ENCODE measurements at places on chromosomes 4 and X. TPM values are rescaled to one million over a fixed set of nuclear protein-coding genes. Genes with fewer than 3 reads are reported as not detected.

- DNase-seq, result no peak
Observed at GRCh38 chr4:133483600-133484246, 334.6 kb downstream of the PCDH10 start.

- DNase-seq, result no peak
Observed at GRCh38 chr4:167906851-167907250, 185.5 kb upstream of the ANXA10 start.

DNA sequence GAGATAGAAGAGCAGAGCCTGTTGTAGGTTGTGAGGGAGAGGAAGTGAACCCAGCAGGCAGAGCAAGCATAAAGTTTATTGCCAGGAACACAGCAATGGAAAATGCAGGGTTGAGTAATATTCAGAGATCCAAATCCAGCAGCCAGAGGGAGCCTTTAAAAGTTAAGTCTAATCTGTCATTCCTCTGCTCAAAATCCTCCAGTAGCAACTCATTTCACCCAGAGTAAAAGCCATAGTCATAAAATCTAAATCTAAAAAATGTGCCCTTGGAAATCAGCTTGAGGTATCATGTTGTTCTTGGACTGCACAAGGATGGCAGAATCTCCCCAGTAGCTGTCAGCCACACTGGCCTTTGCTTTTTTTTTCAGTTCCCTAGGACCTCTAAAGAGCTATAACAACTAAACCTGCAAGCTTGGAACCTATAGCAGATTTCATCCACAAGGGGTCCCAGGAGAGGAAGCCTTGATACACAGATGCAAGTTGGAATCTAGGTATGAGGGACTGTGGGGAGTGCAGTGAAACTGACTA is 62.9 kb upstream of the FRAS1 start:
- no peak for DNase-seq

DNA sequence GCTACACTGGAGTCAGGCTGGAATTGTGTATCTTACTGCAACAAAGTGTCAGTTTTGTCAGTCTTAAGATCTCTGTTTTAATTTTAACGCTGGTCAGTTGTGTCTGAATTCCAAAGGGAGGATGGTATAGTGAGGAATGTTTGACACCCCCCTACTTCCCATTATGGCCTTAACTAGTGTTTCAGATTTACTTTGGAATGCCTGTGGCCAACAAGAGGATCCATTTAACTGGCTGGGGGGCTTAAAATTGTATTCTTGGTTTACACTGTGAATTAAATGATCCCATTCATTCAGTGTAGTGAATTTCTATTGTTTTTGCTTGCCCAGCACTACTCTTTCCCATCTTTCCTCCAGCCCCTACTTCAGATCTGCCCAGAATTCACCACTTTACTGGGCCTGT is 75.8 kb upstream of the IQCM start:
- no peak for DNase-seq

DNA sequence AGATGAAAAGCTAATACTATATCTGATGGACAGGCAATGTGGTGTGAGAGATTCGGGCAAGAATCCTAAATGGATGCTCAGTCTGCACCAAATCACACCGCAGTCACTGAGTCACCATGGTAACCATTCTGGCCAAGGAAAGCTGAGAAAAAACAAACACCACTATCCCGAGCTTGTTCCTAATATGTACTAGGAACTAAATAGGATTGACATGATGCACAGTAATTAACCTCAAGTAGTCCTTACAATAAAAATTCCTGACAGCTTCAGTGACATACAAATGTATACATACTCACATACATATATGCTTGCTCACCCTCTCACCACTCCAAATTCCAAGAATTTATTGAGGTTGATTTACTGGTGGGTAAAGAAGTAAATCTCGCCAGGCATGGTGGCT is 1.1 kb upstream of the RAB40A start:
- DNase-seq, result no peak

- DNase-seq, result no peak
Observed at GRCh38 chrX:53732797-53733196, 46.3 kb upstream of the HUWE1 start.

GRCh38 chrX:31658360-31658759 is 586.5 kb upstream of the FTHL17 start:
- no peak for DNase-seq

DNA sequence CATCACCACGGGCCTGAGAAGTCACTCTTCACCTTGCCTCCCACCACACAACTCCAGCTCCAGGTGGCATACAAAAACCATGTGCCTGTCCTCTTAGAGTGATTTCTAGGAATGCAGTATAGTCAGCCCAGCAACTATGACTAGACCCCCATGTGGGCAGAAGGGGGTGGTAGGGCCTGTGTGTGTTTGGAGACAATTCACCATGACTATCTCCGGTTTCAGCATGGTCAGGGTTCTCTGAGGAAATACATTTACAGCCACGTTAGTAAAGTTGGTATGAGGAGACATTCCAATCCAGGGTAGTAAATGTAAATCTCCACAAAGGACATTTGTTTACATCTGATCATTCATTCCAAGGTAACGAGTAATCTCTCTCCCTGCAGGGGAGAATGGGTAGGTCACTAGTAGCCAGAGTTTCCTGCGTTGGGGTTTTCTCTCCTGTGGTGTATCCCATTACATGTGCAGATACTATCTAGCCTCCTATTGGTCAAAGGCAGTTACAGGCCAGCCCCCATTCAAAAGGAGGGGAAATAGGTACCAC is 4.2 kb upstream of the MTMR1 start:
- no peak for DNase-seq

DNA sequence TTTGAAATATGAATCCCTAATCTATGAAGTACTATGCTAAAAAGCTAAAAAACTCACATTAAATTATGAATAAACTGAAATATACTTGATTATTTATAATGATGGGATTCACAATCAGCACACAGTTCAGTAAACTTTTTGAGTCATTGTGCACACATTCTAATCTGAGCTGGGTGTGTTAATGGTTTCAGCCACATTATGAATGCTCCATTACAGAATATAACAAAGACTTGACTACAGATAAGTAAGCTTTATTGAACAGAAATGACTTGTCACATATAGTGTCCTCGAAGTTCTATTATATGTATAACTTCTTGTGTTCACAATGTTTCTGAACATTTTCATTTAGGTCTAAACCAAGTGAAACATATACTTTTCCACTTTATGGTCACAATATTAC is 1649.9 kb upstream of the IGFBP7 start:
- DNase-seq, result no peak

- no peak for DNase-seq
Observed at GRCh38 chr4:38141808-38142500, 181.8 kb downstream of the PTTG2 start.

DNA sequence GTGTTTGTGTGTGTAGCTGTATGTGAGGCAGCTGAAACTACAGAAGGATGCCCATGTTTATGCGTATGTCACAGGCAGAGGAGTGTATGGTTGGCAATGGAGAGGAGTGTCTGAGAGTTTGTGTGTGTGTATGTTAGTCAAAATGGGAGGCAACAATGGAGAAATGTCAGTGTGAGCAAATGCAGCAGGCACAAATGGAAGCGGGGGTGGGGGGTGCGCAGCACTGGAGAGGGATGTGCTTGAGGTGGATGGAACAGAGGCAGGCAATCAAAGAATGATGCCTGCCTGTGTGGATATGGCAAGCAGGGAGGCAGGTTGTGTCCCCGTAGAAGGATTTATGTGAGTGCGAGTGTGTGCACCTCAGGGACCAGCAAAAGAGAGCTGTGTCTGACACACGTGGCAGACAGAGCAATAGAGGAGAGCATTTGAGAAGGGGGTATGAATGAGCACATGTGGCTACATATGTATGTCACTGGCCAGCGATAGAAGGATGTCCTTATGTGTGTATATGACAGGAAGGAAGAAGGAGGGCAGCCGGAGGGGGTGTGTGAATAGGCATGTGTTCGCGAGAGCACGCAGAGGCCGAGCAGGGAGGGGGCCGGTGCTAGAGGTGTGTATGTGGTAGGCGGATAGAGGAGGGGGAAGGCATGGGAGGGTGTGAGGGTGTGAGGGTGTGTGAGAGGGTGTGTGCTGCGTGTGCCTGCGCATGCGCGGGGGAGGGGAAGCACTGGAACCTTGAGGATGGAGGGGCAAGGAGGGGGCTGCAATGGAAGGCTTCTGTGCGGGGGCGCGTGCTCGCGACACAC is 1.1 kb downstream of the PJA1 start:
- DNase-seq, result no peak

GRCh38 chrX:46758163-46758955 is 559 bp downstream of the SLC9A7 start:
- peak; percentile 18 for DNase-seq

- DNase-seq, result peak; percentile 57
Observed at GRCh38 chr4:22389240-22389870, 126.5 kb downstream of the ADGRA3 start.

GRCh38 chr4:102103368-102103767 is 241.9 kb downstream of the SLC39A8 start:
- no peak for DNase-seq

DNA sequence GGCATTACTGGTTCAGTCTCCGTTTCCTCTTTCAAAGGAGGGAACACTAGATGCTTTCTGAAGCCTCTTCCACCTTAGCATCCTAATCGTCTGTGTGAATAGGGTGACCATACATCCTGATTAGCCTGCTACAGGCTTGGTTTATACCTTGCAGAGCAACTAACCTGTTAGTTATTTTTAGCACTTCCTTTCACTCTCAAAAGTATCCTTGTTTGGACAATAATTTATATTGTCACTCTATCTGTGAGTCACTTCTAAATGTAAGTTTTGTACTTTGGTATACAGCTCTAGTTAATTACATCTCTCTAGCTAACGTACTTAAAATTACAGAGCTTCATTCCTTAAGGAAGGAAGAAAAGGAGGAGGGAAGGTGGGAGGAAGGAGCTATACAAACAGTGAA is 174.5 kb downstream of the GPC3 start:
- no peak for DNase-seq

- DNase-seq, result no peak
Observed at GRCh38 chrX:31590581-31591114, 518.8 kb upstream of the FTHL17 start.

GRCh38 chr4:140115140-140115539 is 38.8 kb downstream of the MAML3 start:
- no peak for DNase-seq

GRCh38 chrX:71450433-71451106 is 82.3 kb upstream of the OGT start:
- no peak for DNase-seq

DNA sequence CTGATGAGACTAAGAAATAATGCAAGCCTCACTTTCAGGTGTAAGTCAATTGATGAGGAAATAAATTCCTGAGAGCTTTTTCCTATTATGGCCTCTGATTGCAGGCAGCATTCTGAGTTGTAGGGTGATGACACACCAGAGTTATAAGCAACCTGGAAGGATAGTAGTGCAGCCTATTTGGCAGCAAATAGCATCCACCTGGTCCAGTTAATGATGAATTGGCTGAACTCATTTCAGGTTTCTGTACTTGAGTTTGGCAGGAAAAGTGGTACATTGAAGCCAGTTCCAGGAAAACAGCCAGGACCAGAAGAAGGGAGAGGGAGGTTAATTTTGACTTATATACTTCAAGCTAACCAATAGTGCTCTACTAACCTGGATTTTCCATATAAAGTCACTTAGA is 316.8 kb downstream of the NAF1 start:
- no peak for DNase-seq

DNA sequence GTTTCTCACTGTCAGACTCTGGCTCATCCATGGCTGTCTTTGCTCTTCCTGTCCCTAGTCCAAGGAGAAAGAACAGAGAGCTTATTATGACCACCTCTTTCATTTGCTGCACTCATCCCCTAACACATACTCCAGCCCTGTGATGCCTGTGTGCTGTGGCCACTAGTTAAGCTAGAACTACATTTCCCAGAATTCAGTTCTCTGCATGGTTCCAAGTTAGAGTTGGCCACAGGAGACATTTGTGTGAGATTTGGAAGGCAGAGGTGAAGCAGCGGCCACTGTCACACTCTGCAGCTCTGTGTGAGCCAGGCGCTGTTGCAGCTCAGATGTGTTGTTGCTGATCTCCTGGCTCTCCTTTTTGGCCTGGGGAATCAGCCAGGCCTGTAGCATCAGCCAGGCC is 188.2 kb upstream of the ATP6AP2 start:
- no peak for DNase-seq

DNA sequence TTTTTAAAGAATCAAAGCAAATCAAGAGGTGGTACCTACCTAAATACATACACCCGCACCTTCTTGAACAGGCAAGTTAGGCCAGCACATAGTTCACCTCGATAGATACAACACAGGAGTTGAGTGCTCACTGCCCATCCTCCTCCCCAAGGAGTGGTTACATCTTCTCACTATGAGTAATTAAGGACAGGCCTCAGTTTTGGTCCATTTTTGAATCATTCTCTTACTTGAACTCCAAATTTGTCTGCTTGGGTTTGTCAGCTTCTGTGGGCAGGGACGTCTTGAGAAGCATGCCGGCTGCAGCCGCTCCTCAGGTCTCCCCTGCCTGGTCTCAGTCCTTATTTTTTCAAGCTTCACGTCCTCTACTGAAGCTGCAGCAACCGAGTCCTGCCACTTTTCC is 190.6 kb upstream of the RBPJ start:
- DNase-seq, result no peak

- DNase-seq, result no peak
Observed at GRCh38 chr4:62226082-62226481, 1026.0 kb downstream of the ADGRL3 start.

- DNase-seq, result no peak
Observed at GRCh38 chr4:69731847-69732246, 28.6 kb downstream of the SULT1B1 start.

- DNase-seq, result no peak
Observed at GRCh38 chr4:106746451-106746850, 289.7 kb downstream of the DKK2 start.

GRCh38 chr4:89681219-89681618 is 155.7 kb downstream of the SNCA start:
- no peak for DNase-seq

The CFAP97 gene
- total RNA-seq, result 31.5 TPM

The STS gene
- total RNA-seq, result 13.2 TPM

The PCDH18 gene
- 3.5 TPM for total RNA-seq

The PDHA2 gene
- total RNA-seq, result not detected

The HPSE gene
- 1.1 TPM for total RNA-seq

The LANCL3 gene
- 6.4 TPM for total RNA-seq

The CYLC1 gene
- total RNA-seq, result not detected

The FAAH2 gene
- 7.1 TPM for total RNA-seq

The GAGE13 gene
- not detected for total RNA-seq

The BEND4 gene
- 1.9 TPM for total RNA-seq

The CTAG2 gene
- not detected for total RNA-seq

The CRMP1 gene
- 93.0 TPM for total RNA-seq

The CD40LG gene
- total RNA-seq, result not detected

The GPRASP2 gene
- 29.4 TPM for total RNA-seq

The BEND2 gene
- total RNA-seq, result not detected

The LRP2BP gene
- 9.4 TPM for total RNA-seq
